GM04504 (cell line): ENCODE measurements at places on chromosomes 6 and 20.

- no peak for DNase-seq
Observed at GRCh38 chr6:51152594-51152993, 333.9 kb downstream of the TFAP2B start.

GRCh38 chr6:819122-819521, 126.2 kb upstream of the EXOC2 start:
- DNase-seq, result no peak

GRCh38 chr20:655726-656624, 3.0 kb upstream of the SRXN1 start:
- DNase-seq, result no peak

GRCh38 chr6:31710523-31711219, 4.0 kb downstream of the LY6G6F start:
- DNase-seq, result no peak

GRCh38 chr6:24145690-24146131, 19.7 kb downstream of the NRSN1 start:
- no peak for DNase-seq

DNA sequence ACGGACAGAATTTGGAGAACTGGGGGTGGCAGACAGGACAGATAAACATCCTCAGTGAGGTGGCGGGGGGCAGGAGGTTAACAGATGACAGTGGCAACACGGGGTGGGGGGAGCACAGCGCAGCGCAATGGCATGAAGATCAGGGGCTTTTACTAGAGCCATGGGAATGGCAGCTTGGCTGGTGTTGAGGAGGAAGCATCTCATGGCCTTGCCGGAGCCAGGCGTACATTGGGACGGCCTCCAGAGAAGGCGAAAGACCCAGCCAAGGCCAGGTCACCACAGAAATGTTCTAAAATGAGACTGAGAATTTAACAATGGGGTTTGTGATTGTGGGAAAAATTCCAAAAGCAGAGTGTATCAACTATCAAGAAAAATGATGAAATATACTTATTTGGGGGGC, 173.0 kb downstream of the PRKN start:
- no peak for DNase-seq

GRCh38 chr6:32131439-32131948, 1.4 kb upstream of the FKBPL start:
- DNase-seq, result no peak

DNA sequence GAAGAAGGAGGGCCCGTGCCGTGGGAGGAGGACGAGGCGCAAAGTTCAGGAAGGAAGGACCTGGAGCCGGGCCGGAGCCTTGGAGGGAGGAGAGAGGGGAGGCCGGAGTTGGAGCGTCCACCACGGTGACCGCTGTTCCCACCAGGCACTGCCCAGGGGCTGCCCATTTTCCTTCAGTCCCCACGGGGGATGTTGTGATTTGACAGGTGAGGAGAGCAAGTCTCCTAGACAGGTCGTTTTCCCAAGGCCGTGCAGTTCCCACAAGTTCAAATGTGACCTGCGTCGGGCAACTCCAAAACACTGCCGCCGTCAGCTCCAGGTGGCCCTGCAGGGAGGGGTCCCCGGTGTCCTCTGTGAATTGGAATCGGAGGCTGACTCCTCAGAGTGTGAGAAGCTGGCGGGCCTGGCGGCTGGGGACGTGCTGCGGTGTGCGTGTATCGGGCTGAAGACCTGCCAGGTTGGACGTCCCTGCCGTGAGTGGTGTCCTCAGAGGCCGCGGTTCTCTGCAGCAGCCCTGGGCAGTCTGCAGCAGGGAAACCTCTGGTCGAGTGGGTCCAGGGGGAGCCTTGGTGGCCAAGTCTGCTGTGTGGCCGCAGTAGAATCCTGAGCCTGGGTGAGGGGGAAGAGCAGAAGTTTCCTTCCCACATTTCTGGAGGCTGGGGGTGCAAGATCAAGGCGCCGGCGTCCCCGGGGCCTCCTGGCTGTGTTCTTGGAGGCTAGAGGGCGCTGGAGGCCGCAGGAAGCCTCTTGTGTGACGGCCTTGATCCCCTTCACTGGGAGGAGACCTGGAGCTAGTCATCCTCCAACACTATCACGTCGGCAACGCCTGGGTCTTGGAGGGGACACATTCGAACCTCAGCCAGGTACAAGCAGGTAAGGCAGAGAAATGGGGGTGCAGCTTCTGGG, 115.1 kb upstream of the FRMD1 start:
- no peak for DNase-seq

GRCh38 chr6:64220801-64221200, 585.2 kb downstream of the PHF3 start:
- no peak for DNase-seq

DNA sequence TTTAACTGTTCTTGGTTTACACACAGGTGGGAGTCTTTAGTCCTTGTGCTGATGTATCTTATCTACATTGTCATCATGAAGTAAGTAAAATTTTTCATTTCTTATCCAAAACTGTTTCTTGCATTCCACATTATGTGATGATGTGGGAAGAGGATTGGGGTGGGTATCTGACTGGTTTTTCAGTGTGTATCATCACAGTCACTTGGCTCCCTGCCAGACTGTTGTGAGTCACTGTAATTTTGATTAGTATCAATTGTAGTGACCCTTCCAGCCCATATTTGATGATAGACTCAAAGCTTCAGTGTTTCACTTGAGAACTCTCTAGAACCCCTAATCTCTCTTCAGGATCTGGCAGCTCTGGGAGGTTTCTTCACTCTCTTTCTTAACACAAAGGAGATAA, 84.5 kb upstream of the RIN2 start:
- no peak for DNase-seq

DNA sequence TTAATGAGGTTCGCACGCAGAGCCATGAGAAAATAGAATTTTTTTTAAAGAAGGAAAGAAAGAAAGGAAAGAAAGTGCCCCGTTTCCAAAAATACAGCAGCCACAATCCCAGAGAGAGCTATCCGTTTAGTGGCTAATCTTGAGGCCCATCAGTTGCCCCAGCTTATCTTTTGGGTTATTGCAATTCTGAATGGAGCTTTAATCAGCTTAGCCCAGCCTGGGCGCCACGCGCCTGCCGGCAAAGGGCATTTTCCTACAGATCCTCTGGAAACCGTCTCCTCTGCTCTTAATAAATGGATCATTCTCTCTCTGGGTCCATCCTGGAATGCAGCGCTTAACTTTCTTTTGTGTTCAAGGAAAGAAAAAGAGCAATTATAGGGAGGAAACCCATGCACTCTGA, 413.3 kb downstream of the MAFB start:
- no peak for DNase-seq

- DNase-seq, result no peak
Observed at GRCh38 chr20:42258564-42259302, 640.6 kb upstream of the CHD6 start.

- no peak for DNase-seq
Observed at GRCh38 chr6:140366991-140367390, 992.5 kb upstream of the CITED2 start.

DNA sequence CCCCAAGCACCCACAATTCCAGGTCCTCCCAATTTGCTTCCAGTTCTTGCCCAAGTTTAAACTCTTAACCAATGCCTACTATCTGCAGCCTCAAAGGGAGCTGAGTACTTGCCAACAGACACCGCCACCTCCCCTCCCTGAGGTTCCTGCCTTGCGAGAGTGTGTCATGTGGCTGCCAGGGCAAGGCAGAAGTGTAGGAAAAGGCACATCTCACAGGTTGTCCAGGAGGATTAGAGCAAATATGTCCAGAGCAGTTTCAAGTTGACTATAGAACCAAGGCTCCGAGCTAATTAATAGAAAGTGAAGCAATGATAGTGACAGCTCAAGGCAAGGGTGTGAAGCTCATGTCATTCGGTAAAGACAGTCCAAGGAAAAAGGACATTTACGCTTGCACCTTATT, 127.8 kb downstream of the ATXN1 start:
- no peak for DNase-seq

DNA sequence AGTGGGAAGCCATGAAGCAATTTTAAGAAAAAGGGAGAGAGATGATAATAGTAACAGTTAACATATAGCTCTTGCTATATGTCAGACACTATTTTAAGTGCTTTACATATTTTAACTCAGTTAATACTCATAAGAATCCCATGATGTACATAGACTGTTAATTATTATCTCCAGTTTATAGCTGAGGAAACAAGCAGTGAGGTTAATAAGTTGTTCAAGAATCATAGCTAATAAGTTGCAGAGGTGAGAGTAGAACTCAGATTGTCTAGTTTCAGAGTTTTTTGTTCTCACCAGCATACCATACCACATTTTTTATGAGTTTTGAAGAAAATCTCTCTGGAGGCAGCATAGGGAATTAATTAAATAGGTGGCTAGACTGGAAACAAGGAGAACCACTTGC, 144.6 kb upstream of the MMS22L start:
- no peak for DNase-seq

DNA sequence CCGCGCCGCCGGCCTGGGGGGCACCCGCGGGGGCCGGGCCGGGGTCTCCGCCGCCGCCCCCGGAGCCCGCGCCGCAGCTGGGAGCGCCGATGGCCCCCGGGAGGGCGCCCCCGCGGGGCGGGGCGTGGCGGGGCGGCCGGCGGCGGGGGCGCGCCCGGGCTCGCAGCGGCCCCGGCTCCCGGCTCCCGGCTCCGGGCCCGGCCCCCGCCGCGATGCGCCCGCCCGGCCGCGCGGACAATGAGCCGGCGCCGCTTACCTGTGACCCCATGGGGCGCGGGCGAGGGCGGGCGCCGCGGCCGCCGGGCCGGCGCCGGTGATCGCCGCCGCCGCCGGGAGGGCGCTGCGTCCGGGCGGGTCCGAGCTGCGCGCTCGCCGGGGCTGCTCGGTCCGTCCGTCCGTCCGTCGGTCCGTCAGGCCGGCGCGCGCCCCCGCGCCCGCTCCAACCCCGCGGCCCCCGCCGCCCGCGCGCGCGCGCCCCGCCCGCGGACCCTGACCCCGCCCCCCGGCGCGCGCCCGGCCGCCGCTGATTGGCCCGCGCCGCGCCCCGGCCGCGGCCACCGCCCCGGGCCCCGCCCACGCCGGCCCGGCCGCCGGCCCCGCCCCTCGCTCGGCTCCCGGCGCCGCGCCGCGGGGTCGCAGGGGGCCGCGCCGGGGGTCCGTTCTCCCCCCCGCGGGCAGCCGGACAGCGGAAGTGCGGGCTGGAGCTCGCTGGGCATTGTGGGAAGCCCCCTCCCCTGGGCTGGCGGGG, at the start of gene ZBTB46:
TSS of gene ZBTB46 (minus strand) at position 424 of the 748 bp plus-strand sequence. CDS start 40,507 bp downstream, outside the sequence.
- no peak for DNase-seq

DNA sequence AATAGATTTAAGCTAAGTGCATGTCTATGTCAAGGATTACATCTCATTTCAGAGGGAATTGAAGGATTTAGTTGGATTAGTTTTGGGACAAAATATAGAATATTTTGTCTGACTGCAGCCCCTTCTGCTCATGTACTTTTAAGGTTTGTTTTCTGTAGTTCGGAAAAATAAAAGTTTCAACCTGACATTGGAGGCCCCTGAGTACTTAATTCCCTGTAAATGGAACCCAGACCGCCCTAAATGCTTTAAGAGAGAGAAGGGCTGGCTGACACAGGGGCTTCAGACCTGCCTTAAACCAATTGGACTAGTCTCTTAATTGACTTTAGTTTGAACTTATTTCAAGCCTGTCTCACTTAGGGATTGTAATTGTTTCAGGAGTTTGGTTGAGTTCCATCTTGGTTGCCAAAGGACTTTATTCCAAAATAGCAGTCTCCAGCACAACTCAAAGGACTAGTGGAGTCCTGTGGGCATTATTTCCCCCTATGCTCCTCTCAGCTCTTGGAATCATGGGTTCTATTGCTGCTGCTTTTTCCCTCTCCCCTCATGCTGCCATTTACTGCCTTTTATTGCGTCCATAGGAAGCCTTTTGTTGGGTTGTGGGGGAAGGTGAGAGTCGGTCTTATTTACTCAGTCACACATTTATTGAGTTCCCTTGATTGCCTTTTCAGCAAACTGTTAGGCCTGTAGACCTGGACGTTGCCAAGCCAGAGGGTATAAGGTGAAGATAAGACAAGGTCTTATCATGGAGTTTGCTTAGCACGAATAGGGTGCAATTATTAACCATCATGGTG, 14.5 kb downstream of the BRD2 start:
- DNase-seq, result no peak

GRCh38 chr6:78570044-78570443, 297.3 kb upstream of the IRAK1BP1 start:
- no peak for DNase-seq

DNA sequence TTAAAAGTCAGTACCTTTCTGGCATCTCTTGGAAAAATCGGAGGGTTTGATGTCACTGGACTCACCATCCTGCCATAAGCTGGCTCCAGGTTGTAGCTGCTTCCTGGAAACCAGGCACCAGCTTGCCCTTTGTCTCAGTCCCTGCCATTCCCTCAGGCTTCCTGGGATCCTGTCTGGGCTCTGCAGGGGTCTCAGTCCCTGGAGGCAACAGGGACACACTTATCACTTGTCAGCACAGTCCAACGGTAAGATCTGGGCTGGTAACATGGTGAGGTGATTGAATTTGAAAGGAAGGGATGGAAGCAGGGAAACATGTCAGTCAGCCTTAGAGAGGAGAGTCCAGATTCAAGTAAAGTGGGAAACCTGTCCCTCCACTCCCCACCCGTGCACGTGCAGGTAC, 147.6 kb upstream of the ECI2 start:
- DNase-seq, result no peak

- DNase-seq, result no peak
Observed at GRCh38 chr20:10605547-10606195, 68.1 kb downstream of the JAG1 start.

DNA sequence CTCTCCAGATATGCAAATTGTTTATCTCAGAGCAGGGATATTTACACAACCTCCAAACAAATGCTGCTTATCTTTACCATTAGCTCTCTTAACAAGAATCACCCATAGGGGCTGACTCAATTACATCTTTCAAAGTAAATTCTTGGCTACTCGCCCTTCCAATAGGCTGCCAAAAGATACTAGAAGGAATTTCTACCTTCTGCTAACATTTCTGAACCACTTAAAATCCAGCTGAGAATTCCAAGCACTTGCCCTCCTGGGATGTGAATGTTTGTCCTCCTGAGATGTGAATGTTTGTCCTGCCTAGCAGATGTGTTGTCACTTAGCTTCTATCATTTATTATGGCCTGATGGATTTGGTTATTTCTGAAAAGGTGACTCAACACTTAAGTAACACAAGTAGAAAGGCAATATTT, 388.0 kb downstream of the GJA1 start:
- no peak for DNase-seq

DNA sequence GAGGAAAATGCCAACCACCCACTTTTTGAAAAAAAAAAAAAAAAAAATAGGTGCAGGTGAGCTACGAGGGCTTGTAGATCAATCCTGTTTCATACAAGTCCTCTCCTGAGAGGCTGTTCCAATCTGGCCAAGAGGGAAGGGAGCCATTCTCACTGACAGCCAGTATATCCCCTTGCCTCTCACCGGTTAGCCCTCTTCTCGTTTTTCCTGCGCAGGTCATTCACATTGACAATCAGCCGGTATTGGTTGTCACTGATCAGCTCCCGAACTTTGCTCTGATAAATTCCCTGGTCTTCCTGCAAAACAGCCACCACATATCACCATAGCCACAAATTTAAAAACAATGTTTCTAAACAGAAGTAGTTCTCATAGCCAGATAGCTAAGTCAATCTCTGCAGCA, 1.4 kb downstream of the MCM3 start:
- no peak for DNase-seq
